H1 (cell line): ENCODE measurements at places on chromosomes 16 and 17. TPM values are rescaled to one million over a fixed set of nuclear protein-coding genes. Genes with fewer than 3 reads are reported as not detected.

DNA sequence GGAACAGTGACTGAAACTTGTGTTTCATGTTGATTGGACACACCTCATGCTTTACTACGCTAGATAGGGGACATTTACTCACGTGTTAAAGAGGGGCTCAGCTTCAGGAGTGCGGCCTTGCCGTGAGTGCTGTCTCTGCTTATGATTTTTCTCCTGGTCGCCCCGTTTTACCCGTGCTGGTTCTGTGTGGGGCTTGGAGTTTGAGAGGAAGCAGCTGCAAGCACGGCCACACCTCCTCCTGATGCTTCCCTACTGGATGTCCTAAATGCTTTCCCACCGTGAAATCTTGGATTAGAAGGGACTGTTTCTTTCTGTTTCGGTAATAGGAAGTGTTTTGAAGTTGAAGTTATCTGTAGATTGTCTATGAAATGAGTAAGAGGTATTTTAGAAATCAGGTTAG lies 54.0 kb upstream of the ZNF750 start:
- no peak for DNase-seq

PLLP gene
- 2.3 and 2.9 TPM in 2 replicates for total RNA-seq

C17orf78 gene
- total RNA-seq, result not detected in 2 replicates

- no peak for DNase-seq
Measured at GRCh38 chr17:78391843-78392242, 13.4 kb downstream of the PGS1 start.

TBC1D26 gene
- total RNA-seq, result 0.71 and 0.84 TPM in 2 replicates

- no peak for DNase-seq
Measured at GRCh38 chr17:35982409-35983191, 1.3 kb upstream of the CCL16 start.

DNA sequence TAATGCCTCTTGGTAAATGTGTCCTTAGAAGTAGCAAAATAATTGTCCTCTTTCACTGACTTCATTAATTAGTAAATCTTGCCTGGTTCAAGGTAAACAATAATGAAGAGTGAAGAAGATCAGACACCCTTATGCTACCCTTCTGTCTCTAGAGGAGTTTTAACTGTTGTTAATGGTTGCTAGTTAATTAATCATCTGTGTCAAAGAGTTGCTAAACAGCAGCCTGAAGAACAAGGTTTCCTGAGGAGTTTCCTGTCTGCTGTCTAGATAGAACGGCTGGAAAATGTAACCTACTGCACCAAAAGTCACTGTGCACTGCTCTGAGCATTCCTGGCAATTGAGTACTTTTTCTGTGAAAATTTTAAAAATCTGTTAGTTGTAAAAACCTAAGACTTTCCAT lies 131.3 kb downstream of the NLK start:
- DNase-seq, result no peak

DNA sequence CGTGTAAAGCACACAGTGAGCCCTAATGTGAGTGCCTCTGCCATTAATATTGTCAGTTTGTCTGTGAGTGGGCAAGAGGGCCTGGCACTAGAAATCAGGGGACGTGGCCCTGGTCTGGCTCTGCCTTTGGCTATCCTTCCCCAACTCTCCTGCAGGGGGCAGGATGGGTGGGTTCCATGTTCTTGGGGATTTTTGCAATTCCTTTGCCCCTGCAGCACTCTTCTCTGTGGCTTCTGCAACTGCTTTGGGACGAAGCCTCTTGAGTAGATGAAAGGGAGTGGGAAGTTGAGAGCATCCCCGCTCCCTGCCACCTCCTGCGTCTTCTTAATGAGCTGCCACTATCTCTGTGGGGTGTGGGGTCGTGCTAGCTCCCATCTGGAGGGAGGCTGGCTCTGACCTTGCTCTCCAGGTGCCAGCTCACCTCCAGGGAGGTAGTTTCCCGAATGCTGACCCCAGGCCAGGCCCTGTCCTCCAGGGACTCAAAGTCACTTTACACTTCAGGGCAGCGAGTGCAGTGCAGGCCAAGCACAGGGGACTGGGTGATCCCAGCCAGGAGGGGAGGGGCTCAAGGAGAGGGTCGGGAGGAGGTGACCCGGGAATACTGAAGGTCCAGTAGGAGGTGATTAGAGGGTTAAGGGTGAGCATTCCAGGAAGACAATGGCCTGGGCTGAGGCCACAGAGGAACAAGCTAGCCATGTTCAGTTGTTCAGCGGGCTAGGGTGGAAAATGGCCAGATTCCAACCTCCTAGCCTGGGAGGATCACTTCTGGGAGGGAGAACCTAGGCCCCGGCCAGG lies 121.0 kb upstream of the NLRP1 start:
- DNase-seq, result no peak

IL17C gene
- 1.1 and 1.4 TPM in 2 replicates for total RNA-seq

GP1BA gene
- not detected in 2 replicates for total RNA-seq

HIC1 gene
- total RNA-seq, result 0.09 and 0.19 TPM in 2 replicates

DNA sequence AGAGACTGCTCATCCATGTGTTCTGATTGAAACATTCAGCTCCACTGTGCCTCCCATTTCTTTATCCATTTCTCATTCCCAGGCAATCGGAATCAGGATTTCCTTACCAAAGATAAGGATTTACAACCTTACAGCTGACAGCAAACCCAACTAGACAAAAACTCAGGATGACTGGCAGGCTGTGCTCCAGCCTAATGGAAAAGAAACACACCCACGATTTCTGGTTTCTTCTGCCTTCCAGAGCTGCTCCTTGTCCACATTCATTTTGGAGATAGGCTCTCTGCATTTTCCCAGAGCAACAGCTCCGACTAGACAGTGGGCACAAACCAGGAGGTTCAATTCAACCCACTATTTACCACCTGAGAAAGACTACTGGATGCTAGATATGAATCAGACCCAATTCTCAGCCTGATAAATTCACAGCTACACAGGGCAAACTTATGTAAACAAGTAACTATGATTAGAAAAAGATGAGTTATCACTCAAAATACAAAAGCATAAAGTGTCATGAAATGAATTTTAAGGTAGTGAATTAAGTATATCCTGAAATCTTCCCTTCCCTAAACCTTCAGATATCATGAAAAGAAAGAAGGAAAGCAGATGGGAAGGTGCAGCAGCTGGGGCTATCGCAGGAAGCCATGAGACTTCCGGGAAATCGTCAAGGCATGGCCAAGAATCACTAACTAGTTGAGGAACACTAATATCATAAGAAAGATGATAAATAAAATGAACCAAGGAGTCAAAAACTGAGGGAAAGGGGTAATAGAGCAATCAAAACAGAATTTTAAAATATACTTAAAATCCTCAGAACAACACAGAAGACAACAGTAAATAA lies 44.8 kb upstream of the CLEC18B start:
- DNase-seq, result no peak

C17orf100 gene
- total RNA-seq, result 1.6 and 2.8 TPM in 2 replicates

DNA sequence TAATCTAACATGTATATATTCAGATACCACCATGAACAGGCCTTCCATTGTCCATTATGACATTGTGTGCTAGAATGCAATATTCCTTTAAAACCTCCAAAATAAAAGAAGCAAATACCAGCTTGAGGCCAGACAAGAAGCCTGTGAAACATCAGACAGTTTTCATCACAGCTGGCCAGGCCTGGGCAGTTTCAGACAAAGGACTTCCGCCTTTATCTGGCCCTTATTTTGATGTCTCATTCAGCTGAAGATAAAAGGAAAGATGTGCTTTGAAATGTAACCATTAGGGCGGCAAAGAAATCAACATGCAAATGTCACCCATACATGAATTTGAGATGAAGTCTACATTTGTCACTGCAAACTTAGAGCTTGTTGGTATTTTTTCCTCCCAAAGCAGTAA lies 737.5 kb downstream of the KCNJ2 start:
- no peak for DNase-seq

MYCBPAP gene
- 1.7 and 3.3 TPM in 2 replicates for total RNA-seq

CACNA1H gene
- total RNA-seq, result 27.2 and 28.7 TPM in 2 replicates

GRCh38 chr16:12411516-12411915 lies 392.2 kb downstream of the CPPED1 start:
- no peak for DNase-seq

- no peak for DNase-seq
Measured at GRCh38 chr17:27549251-27549893, 81.6 kb upstream of the LGALS9 start.

GRCh38 chr16:71610447-71610846 lies 15.5 kb upstream of the MARVELD3 start:
- DNase-seq, result no peak

- no peak for DNase-seq
Measured at GRCh38 chr16:73089420-73089819, 41.5 kb upstream of the ZFHX3 start.

DNA sequence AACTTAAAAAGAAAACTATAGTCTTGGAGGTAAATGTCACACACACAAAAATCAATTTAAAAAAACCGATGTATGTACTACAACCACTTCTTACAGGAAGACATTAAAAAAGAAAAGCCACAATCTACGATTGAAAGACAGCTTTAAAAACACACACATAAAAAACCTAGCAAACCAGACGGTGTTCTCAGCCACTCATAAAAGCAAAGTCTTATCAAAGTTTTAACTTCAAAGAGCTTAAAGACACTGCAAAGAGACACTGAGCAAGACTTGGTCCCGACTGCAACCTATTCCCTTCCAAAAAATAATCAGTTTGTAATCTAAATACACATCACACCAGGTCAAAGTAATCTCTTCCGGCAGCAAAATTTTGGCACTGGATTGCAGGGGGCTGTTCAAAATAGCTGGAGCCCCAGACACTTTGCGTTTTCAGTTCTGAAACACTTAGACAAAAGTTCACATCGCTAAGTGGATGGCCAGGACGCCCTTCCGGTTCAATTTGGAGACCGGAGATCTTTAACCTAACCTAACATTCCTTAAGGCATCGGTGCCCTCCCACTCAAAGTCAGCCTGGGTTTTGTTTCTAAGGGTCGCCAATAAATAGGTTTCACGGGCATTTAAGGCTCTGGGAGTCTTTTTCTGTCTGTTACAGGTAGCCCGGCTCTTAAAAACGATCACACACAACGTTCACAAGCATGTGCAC lies 2.6 kb downstream of the ZCCHC14 start:
- no peak for DNase-seq

- DNase-seq, result no peak
Measured at GRCh38 chr16:84177741-84178073, 9.2 kb downstream of the TAF1C start.

DNA sequence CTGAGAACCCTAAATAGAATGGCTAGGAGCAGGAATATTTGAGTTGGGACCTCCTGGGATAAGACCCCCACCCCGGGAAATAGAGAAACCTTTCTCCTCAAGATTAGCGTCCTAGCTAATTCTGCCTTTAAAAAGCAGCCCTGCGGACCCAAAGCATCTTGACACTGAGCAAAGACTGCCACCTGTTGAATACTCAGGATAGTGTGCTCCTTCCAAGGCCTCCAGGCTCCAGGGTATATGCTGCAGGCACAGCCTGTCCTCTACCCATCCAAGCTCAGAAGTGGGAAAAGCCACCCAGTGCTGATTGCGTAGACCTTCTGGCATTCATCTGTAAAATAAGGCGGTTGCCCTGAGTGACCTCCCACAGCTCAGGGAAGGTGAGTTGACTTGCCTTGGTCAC lies 456.2 kb upstream of the DYNLRB2 start:
- DNase-seq, result peak; percentile 36

DPEP3 gene
- total RNA-seq, result 9.9 and 10.6 TPM in 2 replicates

- DNase-seq, result no peak
Measured at GRCh38 chr17:4074831-4075495, 67.9 kb downstream of the ZZEF1 start.

MRC2 gene
- 23.0 and 24.2 TPM in 2 replicates for total RNA-seq

MYH1 gene
- total RNA-seq, result 0.06 TPM in 1 of 2 replicates, not detected in the other

WNT3 gene
- total RNA-seq, result 1.3 and 2.0 TPM in 2 replicates

DNA sequence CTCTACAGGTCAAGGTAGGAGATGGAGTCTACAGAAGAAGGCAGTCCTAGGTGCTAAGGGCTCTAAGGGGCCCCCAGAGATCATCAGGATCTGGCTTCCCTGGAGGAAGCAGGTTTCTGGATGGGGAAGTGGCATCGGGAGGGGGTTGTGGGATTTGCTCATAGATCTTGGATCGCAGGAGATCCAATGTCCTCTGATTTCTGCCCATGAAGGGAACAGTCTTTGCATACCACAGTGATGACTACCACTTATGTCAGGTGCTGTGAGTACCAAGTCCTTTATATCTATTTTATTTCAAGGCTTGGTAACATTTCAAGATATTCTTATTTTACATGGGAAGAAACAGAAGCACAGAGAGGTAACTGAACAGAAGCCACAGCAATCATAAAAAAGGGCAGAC lies 164.0 kb downstream of the RGS9 start:
- no peak for DNase-seq

DNA sequence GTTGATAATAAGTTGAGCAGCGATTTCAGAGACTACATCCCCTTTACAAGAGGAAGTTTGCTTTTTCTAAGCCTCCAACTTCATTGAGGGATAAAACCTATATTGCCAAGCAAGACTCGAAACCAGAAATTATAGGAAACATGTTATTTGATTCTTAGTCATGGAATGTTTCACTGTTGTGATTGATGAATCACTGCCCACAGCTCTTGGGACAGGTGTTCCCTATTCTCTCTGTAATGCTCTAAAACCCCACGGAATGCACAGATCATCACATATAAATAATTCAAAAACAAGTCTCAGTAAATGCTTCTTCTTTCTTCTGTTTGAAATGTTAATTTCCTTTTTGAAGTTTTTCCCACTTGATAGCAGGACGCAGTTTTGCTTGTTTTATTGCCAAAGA lies 809.5 kb upstream of the GOT2 start:
- DNase-seq, result no peak

DNA sequence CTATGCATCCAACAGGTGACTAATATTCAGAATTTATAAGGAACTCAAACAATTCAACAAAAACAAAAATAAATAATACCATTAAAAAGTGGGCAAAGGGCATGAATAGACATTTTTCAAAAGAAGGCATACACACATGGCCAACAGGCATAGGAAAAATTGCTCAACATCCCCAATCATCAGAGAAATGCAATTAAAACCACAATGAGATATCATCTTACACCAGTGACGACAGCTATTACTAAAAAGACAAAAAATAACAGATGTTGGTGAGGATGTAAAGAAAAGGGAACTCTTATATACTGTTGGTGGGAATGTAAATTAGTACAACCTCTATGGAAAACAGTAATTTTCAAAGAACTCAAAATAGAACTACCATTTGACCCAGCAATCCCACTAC lies 250.4 kb upstream of the N4BP1 start:
- DNase-seq, result no peak

- no peak for DNase-seq
Measured at GRCh38 chr17:9239246-9239792, 218.0 kb downstream of the NTN1 start.

DNA sequence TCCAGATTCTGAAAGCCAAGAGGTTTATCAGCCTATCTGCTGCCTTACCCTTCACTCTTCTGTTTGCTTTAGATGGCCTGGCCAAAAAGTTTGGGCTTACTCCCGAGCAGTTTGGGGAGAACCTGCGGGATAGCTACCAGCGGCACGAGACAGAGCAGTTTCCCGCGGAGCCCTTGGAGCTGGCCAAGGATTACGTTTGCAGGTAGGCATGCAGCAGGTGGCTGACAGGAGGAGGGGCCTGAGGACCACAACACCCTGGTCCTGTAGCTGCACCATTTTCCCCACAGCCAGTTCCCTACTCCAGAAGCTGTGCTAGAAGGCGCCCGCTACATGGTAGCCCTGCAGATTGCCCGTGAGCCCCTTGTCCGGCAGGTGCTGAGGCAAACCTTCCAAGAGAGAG lies 20.6 kb downstream of the SUPT6H start:
- DNase-seq, result no peak

- no peak for DNase-seq
Measured at GRCh38 chr17:71516149-71516548, 604.7 kb upstream of the SOX9 start.
